Esophagus (tissue), 2 donors: ENCODE measurements at places on chromosomes 11 and 22. TPM values are rescaled to one million over a fixed set of nuclear protein-coding genes. Genes with fewer than 3 reads are reported as not detected.

The MN1 gene
- 0.94 TPM for polyA plus RNA-seq

The UFD1 gene
- polyA plus RNA-seq, result 78.3 TPM

The B3GAT1 gene
- 0.02 TPM for polyA plus RNA-seq

The AAMDC gene
- 29.6 TPM for polyA plus RNA-seq

The PGA4 gene
- 1.0 TPM for polyA plus RNA-seq

The ARHGAP20 gene
- polyA plus RNA-seq, result 0.60 TPM

The CARNS1 gene
- polyA plus RNA-seq, result 0.29 TPM

The UPK2 gene
- polyA plus RNA-seq, result 11.2 TPM

The FIBP gene
- polyA plus RNA-seq, result 20.7 TPM

The RIC3 gene
- 11.6 TPM for polyA plus RNA-seq

The OR2AG2 gene
- not detected for polyA plus RNA-seq

The BIRC3 gene
- 9.8 TPM for polyA plus RNA-seq

The HOATZ gene
- not detected for polyA plus RNA-seq

The DGCR6 gene
- 0.68 TPM for polyA plus RNA-seq

The CNTN5 gene
- not detected for polyA plus RNA-seq

The OR52E8 gene
- not detected for polyA plus RNA-seq

The SHANK2 gene
- 4.4 TPM for polyA plus RNA-seq
